ENCODE measurements at places on chromosomes 12 and 14. TPM values are rescaled to one million over a fixed set of nuclear protein-coding genes. Genes with fewer than 3 reads are reported as not detected.
A peak's percentile ranks its signal among the peaks of the same experiment; 100 is the strongest.

DNA sequence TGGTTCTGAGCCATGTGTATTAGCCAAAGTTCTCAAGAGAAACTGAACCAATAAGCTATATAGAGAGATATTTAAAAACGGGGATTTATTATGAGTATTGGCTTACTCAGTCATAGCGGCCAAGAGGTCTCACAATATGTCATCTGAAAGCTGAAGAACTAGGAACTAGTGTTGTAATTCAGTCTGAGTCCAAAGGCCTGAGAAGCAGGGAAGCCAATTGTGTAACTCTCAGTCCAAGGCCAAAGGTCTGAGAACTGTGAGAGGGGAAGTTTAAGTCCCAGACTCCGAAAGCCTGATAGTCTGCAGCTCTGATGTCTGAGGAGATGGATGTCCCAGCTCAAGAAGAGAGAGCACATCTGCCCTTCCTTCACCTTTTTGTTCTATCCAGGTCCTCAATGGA is 344.8 kb upstream of the USP15 start:
- DNase-seq = no peak

- no peak for DNase-seq
These were observed 7.6 kb upstream of the KRT80 start for GRCh38 chr12:52199294-52199919.

- no peak for DNase-seq
These were observed 1.5 kb upstream of the PPP1CC start for GRCh38 chr12:110744151-110744571.

Gene ATL1
- 5.5 TPM for total RNA-seq

Gene C14orf132
- 2.6 TPM for total RNA-seq

DNA sequence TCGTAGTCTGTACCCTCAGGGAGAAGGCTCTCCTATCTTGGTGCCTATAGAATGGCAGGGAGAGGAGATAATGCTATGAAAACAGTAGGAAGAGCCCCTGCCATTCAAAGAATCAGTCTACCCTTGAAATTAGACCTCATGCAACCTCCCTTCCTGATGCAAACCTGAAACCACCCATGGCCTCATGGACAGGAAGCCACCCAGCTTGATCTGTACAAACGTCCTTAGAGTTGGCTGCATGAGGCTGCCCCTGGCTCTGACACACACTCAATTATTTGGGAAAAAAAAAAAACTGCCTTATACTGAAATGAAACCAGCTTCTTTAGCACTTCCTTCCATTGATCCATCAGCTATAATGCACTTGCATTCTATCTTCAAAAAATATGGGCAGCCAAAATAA is 116.6 kb upstream of the BCL2L14 start:
- DNase-seq = no peak

GRCh38 chr12:105933671-105934665 is 204.8 kb downstream of the NUAK1 start:
- peak; percentile 94 for DNase-seq

Gene CIROP
- not detected for total RNA-seq

Gene HHIPL1
- total RNA-seq = 2.2 TPM

Gene KRT79
- not detected for total RNA-seq

- no peak for DNase-seq
These were observed 2.3 kb downstream of the CDKN1B start for GRCh38 chr12:12719496-12719895.

- DNase-seq = no peak
These were observed 119.1 kb downstream of the ITPR2 start for GRCh38 chr12:26713885-26714383.

Data from pulmonary artery endothelial cell (primary cell).